ENCODE measurements at places on chromosomes 11 and 22.

- no peak for DNase-seq
Observed at GRCh38 chr11:110493346-110493745, 63.6 kb downstream of the FDX1 start.

- no peak for DNase-seq
Observed at GRCh38 chr11:112481893-112482292, 221.2 kb upstream of the PLET1 start.

DNA sequence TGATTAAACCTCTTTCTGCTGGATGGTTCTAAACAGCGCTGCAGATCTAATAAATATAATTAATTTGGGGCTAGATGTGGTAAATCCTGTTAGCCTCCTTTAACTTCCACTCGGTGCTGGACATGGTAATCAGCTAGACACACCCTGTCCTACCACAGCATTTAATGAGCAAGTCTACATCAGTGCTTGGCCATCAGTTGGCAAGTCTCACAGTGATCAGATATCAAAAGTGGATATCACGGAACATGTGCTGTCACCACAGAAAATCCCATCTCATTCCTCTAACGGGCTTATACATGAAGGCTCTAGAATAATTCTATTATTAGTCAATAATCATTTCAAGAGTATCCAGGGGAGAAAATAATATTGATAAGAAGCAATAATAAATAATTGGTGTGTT lies 5.6 kb upstream of the USP28 start:
- DNase-seq, result no peak

GRCh38 chr22:47802421-47802820 lies 1040.0 kb downstream of the TBC1D22A start:
- no peak for DNase-seq

DNA sequence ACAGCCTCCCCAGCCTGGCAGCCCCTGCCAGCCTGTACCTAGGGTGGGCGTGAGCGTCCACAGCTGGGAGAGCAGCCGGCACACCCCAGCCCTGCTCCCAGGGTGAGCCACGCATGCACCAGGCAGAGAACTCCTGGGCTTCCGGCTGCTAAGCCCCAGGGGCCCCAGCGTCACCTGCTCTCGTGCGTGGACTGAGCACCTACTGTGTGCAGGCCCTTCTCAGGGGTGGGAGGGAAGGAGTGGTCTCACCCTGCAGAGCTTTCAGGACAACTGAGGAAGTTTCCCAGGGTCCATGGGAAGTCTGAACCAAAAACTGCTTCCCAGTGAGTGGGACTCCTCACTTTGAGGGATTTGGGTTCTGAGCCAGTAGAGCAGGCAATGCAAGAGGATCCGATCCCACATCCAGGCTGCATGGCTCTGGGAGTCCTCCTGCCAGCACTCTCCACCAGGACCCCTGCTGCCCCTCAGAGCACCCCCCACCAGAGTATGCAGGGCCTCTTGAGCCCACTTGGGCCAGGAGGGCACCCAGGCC lies 47.1 kb upstream of the PRODH start:
- DNase-seq, result no peak

DNA sequence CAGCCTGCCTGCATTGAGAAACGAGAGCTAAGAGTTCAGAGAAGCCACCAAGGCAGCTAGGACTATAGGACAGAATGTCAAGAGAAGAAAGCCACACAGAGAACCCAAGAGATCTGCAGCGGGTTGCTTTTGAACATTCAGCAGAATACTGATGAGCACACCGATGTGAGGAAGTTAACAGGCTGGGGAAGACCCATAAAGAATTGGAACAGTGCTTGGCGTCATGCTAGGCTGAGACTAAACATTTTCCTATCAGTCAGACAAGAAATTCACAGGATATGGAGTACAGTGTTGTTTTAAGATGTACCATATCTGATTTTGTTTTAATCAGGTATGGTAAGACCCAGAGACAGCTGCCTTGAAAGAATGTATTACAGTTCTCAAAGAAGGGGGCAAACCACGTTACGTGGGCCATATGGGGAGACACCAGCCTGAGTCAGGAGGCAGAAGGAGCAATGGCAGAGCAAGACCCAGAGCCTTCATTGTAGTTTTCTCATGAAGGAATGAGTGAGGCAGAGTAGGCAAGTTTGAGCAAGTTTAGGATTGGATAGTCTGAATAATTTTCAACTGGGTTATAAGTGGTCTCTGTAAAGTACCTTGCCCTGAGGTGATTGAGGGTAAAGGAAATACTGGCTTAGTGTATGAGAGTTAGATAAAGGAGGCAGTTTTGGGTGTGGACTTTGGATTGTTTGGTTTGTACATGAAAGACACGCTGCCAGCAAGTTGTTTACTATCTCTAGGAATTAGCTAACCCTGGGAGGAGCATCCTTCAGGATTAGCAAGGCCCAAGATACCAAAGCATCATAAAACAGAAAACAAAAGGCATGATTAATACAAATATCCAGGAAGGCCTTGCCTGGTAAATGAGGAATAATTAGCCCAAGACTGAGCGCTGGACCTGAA lies 14.3 kb downstream of the LRRC75B start:
- no peak for DNase-seq

- DNase-seq, result no peak
Observed at GRCh38 chr11:76637491-76638269, 32.9 kb downstream of the LRRC32 start.

DNA sequence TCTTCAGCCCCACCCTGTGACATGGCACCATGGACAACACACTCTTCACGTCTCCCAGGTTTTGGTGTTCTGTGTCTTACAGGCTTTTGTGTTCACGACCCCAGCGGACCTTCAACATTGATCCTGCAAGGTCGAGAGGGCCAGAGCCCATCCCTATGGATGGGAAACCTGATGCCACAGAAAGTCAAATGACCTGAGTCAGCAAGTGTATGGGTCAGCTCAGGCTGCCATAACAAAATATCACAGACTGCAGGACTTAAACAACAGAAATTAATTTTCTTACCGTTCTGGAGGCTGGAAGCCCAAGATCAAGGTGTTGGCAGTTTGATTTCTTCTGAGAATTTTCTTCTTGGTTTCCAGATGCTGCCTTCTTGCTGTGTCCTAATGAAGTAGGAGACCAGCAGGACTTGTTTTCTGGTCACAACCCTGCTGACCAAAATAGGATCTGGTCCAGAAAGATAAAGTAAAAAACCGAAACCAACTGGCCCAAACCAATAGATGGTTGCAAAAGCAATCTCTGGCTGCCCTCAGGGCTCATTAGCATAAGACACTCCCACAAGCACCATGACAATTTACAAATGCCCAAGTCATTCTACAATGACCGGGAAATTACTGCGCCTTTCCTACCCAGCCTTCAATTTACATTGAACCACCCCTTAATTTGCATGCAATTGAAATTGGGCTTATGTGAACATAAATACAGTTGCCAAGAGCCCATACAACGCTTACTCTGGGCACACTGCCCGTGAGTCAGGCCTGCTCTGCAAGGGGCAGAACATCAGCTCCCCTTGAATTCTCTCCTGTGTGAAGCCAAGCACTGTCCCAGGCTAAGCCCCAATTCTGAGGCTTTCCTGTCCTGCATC lies 113.9 kb downstream of the RPS6KA4 start:
- no peak for DNase-seq

- no peak for DNase-seq
Observed at GRCh38 chr11:79950172-79950571, 509.3 kb upstream of the TENM4 start.

- no peak for DNase-seq
Observed at GRCh38 chr11:35553831-35554230, 28.4 kb upstream of the PAMR1 start.

- no peak for DNase-seq
Observed at GRCh38 chr11:92556431-92556830, 331.8 kb downstream of the FAT3 start.

DNA sequence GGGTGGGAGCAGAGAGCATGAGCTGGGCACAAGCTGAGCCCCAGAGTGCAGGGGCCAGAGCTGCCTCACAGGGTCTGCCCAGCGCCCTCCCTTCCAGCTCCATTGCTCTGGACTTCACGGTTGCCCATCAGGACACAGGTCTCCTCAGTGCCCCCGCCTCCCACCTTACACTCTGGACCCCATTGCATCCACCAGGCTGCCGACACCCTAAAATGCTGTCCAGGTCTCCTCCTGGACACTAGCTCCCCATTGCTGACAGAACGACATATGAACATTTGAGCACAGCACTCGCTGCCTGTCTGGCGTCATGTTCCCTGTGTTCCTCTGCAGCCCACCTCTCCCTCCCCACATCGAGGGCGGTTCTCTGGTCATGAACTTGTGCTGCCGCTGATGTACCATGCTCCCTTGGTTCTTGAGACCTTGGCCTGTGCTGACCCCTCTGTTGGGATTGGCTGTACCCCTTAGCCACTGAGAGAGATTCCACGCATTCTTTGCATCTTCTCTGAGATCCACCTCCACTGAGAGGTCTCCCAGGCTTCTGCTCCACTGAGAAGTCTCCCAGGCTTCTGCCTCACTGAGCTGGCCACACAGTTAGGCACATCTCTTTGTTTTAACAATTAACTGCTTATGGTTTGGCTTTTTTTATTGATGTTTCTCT lies 34.2 kb upstream of the NECTIN1 start:
- no peak for DNase-seq

GRCh38 chr11:86978756-86979608 lies 23.8 kb upstream of the FZD4 start:
- no peak for DNase-seq

GRCh38 chr11:69707176-69707575 lies 3.4 kb upstream of the FGF19 start:
- DNase-seq, result no peak

- DNase-seq, result peak; percentile 26
Observed at GRCh38 chr22:46071451-46072109, 78.7 kb upstream of the PPARA start.

DNA sequence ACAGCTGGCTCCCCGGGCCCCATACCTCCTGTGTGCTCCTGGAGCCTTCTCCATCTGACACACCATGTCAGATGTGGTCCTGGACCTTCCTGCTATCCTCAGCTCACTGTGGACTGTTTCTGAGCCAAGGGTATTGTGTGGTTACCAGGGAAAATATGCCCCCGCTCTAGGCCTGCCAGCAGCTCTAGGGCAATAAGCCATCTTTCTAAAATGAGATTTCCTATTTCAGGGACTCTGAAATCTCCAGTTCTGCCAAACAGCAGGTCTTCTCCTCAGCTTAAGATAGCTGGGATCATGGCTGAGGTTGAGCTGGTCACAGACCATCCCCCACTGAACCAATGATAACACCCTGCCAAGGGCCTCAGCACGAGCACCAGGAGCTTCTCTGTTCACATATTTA lies 227.6 kb downstream of the ST3GAL4 start:
- no peak for DNase-seq

GRCh38 chr22:25494774-25495173 lies 69.7 kb upstream of the GRK3 start:
- no peak for DNase-seq

GRCh38 chr11:68843052-68843561 lies 1.4 kb upstream of the CPT1A start:
- peak; percentile 82 for DNase-seq

GRCh38 chr11:8258289-8258688 lies 5.4 kb downstream of the LMO1 start:
- DNase-seq, result no peak

GRCh38 chr11:19980957-19981669 lies 179.2 kb downstream of the DBX1 start:
- DNase-seq, result no peak

GRCh38 chr11:102306048-102306597 lies 11.2 kb upstream of the BIRC3 start:
- DNase-seq, result peak; percentile 55

DNA sequence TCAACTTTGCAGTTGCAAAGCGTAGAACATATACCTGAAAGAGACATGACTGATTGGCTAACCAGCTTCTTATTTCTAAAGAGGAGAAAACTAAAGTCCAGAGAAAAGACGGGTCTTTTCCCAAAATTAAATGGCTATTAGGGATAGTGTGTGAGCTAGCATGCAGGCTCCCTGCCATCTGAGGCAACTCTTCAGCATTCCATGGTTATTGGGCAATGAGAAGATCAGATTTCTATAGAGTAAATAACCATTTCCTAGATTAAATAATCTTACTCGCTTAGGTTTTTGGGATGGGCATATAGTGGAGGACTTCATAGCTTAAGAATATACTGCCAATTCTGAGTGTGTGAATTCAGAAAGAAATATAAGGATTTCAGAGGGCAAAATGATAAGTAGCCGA lies 95.0 kb downstream of the PDHX start:
- DNase-seq, result no peak

- no peak for DNase-seq
Observed at GRCh38 chr11:45210846-45211245, 64.4 kb downstream of the PRDM11 start.

GRCh38 chr22:18978506-18978905 lies 42.4 kb upstream of the PRODH start:
- no peak for DNase-seq

GRCh38 chr11:85086504-85087284 lies 540.5 kb downstream of the DLG2 start:
- DNase-seq, result no peak

- DNase-seq, result no peak
Observed at GRCh38 chr11:121930004-121930965, 185.7 kb downstream of the BLID start.

DNA sequence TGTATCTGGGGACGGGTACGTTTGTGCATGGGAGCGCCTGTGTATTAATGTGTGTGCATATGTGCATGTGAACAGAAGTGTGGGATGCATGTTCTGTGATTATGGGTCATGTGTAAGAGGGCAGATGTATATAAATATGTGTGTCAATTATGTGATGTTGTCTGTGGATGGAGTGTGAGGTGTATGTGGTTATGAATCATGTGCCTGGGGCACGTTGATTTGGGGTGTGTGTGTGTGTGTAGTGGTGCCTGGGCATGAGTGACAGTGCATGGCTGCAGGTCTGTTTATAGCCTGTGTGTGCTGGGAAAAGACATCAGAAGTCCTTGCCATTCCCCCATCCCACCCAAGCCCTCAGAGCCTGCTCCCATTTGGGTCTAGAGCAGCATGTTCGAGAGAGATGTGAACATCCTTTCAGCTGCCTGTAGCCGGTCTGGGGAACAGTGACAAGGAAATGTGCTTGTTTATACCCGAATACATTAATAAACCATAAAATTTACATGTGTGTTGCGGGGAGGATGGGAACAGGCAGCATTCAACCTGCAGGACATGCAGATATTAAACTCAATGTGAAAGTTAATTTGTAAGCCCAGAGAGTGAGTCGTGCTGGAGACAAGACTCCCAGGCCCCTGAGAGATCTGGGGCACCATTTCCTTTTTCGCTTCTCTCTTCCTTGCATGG lies 129.0 kb downstream of the NECTIN1 start:
- no peak for DNase-seq

DNA sequence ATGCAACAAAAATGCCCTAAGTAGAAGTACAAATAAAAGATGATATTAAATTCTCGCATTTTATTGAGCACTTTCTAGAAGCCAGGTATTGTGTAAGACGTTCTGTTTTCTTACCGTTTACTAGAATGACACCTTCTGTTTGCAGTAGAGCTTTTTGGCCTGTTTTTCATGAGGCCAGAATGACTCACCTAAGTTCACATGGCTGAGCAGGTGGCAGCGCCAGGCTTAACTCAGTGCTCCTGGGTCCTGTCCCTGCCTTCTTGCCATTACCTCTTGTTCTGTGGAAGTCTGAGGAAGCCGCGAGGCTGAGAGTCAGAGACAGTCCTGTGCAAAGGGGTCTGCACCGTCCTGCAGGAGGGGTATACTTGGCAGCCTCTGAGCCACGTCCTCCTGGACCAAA lies 113.8 kb downstream of the ATXN10 start:
- DNase-seq, result no peak

All from T-helper 2 cell (primary cell).